HEK293T (cell line): ENCODE measurements at places on chromosomes 5 and 9.
A peak's percentile ranks its signal among the peaks of the same experiment; 100 is the strongest.

DNA sequence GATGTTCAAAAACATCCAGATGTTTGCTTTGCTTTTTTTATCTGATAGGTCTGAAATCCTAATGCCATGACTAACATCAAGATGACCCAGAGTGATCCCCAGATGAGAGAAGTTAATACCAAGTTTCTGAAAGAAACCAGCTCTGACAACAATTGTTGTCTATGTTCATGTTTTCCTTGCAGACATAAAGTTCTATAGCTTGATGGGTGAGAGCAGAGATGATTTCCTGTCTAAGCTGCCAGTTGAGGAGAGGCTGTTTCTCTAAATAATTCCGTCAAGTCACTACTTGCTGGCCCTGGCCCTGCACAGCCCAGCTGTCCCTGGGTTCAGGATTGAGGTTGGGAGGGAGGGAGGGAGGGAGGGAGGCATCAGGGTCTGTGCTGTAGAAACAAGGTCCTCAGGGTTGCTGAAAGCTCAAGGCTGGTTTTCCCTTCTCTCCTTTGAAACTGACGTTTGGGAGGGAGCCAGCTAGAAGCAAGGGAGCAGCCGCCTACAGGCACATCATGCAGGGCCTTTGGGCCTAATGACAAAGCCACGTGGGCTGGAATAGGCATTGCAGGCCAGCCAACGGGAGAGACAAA, 3.9 kb downstream of the SPARC start:
- DNase-seq = no peak

DNA sequence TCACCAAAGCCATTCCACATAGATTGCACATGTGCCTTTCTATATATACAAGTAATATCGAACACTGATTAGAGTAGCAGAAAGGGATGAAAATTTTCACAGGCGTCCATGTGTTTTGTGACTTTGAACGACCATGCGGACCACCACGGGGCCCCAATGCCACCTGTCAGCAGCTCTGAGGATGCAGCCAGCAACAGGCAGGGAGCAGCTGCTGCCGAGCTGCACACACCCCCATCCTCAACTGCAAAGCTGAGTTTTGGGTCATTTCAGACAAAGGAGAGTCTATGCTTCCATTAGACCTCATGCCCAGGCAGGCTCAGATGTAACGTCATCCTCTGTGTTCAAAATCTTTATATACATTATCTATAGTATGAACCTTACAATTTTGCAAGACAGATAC, 503.8 kb downstream of the IRX1 start:
- no peak for DNase-seq

- DNase-seq = no peak
These were observed 169.2 kb upstream of the TARS1 start for GRCh38 chr5:33271606-33272005.

- no peak for DNase-seq
These were observed 171.5 kb downstream of the SSBP2 start for GRCh38 chr5:81579262-81579924.

GRCh38 chr9:123358181-123358905, 2.3 kb downstream of the CRB2 start:
- no peak for DNase-seq

DNA sequence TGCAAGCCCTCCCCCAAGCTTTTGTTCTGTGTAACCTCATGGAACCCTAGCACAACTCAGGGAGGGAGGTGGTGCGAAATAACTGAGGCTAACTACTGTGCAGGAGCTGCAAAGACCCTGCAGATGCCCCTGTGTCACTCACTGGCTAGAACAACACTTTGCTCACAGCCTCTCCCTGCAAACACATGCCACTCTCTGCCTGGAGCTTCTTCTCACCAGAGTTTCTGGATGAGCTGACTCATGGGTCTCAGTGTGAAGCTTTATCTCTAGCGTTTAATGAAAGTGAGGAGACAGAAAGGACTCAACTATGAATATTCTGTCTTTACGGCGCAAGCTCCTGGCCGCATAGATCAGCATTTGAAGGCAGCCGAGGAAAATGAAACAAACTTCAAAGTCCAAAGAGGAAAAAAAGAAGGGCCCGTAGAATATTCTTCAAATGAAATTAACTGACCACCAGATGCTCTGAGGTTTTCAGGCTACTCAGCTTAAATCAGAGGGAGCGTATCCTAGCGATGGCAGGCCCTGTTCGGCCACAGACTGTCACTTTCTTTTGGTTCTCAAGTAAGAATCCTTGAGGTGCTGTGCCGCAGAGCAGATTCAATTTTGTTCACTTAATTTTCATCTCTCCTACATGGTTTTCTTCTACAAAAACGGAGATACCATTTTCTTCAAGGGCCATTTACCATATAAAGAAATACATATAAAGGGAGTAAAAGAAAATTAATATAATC, 77.7 kb upstream of the TAS2R1 start:
- no peak for DNase-seq

DNA sequence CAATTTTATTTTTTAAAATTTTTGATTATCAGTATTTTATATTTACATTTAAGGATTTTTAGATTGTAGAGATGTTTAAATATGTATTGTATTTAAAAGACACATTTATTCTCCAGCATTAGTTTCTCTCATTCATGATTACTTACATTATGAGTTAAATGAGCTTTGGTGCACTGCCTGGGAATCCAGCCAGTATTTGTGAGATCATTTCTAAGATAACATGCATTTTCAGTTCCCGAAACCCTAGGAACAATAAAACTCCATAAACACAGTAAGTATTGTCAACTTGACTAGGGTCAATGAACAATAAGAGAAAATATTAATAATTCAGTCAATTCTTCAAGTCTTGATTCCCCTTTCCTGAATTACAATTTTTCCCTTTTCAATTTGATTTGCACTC, 403.3 kb downstream of the PLK2 start:
- DNase-seq = no peak

DNA sequence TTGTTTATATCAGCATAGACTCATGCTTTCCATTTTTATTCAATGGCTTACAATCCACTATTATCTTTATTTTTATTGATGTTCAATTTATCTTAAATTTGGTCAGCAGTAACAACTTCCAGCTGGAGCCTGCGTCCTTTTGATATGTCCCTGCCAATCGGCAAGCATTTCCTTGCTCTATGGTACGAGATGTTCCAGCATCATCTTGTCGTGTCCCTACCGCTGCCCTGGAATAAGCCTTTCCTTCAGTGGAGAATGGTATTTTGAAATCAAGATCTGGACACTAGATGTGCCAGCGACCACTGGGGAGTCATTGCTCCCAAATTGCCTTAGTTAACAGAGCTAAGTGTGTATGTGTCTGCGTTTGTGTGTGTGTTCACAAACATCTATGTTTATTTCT, 151.6 kb upstream of the RGMB start:
- DNase-seq = no peak

DNA sequence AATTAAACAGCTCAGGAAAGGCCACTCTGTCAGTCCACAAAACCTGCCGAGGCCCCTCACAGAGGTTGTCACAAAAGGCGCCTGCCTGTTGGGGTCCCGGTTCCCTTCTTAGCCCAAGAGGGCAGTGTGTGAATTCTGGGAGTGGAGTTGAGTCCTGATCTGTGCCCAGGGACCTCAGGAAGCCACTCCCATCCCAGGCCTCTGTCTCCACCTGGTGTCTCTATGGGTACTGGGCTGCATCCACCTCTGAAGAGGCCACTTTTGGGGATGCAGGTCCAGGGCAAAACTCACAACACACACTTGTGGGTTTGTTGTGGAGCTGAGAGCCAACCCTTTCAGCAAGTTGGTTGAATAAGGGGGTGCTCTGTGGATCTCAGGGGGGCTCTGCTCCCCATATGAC, 74.3 kb upstream of the STXBP1 start:
- DNase-seq = no peak

DNA sequence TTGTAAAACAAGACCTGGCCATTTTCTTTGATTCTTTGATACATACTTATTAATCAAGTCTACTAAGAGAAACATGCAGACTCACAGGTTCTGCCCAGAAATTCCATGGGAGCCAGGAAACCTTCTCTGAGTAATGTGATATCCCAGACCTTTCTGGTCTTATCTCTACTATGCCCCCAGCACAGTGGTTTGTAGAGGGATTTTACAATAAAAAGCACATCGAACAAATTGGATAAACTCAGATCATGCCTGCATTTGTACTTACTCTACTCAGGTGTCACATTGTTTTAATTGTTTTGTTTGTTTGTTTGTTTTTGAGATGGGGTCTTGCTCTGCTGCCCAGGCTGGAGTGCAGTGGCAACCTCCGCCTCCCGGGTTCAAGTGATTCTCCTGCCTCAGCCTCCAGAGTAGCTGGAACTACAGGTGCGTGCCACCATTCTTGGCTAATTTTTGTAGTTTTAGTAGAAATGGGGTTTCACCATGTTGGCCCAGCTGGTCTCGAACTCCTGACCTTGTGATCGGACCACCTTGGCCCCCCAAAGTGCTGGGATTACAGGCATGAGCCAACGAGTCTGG, 179.5 kb downstream of the ZNF608 start:
- no peak for DNase-seq

GRCh38 chr5:1757511-1757910, 42.1 kb downstream of the MRPL36 start:
- DNase-seq = no peak

DNA sequence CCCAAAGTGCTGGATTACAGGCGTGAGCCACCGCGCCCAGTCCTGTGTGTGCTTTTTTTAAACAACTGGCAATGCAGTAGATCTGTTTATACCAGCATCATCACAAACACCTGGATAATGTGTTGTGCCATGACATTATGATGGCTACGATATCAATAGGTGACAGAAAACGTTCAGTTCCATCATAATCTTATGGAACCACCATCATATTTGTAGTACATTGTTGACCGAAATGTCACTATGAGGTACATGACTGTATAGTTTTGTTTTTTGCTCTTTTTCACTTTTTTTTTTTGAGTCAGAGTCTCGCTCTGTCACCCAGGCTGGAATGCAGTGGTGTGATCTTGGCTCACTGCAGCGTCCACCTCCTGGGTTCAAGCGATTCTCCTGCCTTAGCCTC, 24.4 kb downstream of the ANKRD55 start:
- DNase-seq = no peak

GRCh38 chr5:77431286-77431685, 60.8 kb downstream of the WDR41 start:
- no peak for DNase-seq

DNA sequence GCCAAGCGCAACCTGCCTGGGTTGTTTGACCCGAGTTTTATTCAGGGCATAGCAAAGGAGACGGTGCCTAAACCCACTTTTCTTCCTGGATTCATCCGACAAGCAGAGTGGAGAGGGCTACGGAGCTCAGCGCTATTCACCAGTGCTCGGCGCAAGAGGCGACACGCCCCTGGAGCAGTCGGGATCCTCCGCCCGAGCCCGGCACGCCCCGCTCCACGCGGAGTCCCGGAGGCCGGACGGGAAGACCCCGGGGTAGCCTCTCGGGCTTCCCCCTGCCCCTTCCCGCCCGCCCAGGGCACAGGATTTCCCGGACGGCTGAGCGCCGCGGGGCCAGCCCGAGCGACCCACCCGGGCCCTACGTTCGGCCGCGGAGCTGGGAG, 427 bp downstream of the SERINC5 start:
- DNase-seq = peak; percentile 67

DNA sequence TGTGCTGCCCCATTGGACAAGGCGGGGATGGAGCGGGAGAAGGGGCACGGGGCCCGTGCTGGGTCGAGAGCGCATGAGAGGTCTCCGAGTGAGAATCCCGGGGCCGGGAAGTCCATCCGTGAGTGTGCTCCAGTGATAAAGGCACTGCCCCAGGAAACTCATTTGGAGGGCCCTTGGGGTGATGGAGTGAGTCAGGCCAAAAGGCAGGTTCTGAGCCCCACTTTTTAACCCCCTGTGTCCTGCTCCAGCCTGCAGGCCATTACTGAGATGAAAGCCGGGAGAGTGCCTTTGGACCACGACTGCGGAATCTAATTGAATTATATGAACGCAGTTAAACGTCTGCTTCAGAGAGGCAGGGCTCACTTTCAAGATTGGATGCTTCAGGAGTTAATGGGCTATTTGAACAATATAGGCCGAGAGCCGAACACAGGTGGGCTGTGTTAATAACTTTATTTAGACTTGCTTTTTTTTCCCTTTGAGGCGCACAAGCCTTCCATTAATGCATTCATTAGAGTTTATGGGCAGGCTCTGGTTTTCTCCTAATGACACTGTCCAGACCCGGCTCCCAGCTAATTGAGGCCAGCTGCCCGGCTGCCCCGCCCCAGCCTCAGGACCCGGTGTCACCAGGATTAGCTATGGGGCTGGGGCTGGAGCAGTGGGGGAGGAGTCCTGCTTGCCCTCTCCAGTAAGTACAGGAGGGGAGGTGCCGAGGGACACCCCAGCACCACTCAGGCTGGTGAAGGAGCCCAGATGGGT, 79.1 kb upstream of the LMX1B start:
- no peak for DNase-seq

DNA sequence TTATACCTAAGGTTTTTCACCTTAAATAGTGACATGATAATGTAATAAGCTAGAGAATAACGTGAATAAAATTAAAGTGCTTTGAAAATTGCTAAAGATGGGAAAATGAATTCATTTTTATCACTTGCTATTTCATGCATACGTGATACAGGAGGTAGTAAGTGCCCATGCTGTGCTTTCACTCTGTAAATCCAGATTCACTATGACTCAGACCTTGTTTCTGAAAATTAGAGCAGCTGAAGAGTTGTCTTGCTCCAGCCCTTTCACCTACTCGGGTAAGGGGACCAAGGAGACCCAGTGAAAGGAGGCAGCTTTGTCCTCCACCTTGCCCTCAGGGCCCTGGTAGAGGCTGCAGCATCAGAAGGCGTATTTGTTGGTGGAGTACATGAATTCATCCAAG, 87.9 kb downstream of the ANKH start:
- DNase-seq = no peak

GRCh38 chr9:136022731-136023409, 61.7 kb upstream of the UBAC1 start:
- DNase-seq = no peak

GRCh38 chr9:27276193-27277030, 20.5 kb downstream of the EQTN start:
- DNase-seq = peak; percentile 56

GRCh38 chr5:39992617-39993202, 567.9 kb upstream of the DAB2 start:
- no peak for DNase-seq

- DNase-seq = no peak
These were observed 534.3 kb upstream of the RORB start for GRCh38 chr9:73962792-73963191.
